ENCODE measurements at places on chromosomes 5 and 9. TPM values are rescaled to one million over a fixed set of nuclear protein-coding genes. Genes with fewer than 3 reads are reported as not detected.

The NUTM2F gene
- total RNA-seq: not detected

DNA sequence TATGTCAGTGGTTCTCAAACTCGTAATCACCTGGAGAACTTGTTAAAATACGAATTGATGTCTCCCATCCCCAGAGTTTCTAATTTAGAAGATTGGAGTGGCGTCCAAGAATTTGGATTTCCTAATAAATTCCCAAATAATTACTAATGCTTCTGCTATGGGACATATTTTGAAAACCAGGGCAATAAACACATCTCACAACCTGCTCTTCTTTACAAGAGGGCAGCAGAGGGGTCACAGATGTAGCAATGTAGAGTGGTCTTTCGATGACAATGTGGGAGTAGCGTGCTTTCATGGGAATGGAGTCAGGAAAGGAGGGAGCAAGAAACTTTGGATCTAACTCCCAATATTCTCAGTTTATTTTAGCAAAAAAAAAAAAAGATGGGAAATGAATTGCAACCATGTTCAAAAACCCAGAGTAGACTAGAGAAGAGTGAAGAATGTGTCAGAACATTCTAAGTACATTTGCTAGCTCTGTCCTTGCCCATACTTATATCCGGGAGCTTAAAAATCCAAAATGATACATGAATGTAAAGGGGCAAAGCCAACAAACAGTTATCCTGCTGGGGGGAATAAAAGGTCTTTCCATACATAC is 33.8 kb upstream of the ALDH1A1 start:
- DNase-seq: no peak

The CCL19 gene
- total RNA-seq: 2.1 TPM

DNA sequence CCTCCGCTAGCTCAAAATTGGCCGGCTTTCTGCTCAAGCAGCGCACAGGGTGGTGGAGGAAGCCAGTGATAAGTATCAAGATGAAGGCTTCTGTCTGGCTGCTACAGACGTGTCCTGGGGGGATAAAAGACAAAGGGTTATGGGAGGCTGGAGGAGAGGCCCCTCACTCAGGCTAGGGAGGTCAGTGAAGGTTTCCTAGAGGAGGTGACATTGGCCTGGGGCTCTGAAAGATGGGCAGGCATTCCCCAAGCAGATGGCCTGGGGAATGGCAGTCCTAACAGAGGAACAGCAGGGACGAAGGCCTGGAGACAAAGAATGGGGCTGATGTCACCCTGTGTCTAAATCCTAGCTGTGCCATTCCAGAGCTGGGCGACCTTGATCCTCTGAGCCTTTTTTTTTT is 32.3 kb downstream of the OLFML2A start:
- no peak for DNase-seq

GRCh38 chr5:66477596-66477995 is 118.6 kb upstream of the MAST4 start:
- DNase-seq: no peak

GRCh38 chr5:157956271-157956885 is 97.4 kb upstream of the CLINT1 start:
- no peak for DNase-seq

GRCh38 chr5:92371889-92372235 is 988.7 kb upstream of the ARRDC3 start:
- DNase-seq: no peak

The SPATA31C1 gene
- total RNA-seq: 0.16 TPM

DNA sequence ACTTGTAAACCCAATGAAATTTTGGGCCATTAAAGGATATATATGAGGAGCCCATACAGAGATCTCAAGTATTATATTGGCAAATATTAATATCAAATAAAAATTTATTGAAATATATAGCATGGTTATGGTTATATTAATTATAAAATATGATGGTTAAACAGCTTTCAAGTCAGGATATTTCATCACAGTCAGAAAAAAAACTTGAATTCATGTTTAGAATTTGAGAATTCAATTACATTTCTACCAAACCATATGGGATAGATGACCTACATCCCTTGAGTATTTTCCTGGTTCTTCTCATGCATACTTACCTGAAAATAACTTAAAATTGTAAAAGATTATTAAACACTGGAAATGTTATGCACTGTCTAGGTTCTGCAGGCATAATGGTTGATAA is 956.1 kb upstream of the EDIL3 start:
- no peak for DNase-seq

GRCh38 chr5:18236386-18236785 is 602.1 kb downstream of the TAF11L14 start:
- no peak for DNase-seq

The NLN gene
- 16.0 TPM for total RNA-seq

GRCh38 chr9:18056993-18057369 is 417.0 kb upstream of the ADAMTSL1 start:
- DNase-seq: no peak

GRCh38 chr5:172523146-172523745 is 68.9 kb upstream of the SH3PXD2B start:
- DNase-seq: no peak

The CTNND2 gene
- 1.4 TPM for total RNA-seq

DNA sequence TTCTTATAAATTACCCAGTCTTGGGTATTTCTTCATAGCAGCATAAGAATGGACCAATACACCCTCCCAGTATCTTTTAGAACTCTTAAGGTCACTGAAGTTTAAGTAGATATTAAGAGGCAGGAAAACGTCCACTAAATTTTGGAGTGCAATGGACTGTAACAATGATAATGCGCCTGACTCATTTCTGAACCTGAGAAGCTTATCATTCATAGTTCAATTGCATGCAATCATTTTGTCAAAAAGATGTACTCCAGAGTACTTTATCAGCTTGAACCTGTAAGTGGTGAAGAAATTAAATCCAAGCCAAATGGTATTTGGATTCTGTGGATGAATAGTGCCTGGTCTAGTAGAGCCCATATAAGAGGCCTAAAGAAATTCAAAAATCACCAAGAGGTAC is 196.5 kb upstream of the CDH9 start:
- no peak for DNase-seq

DNA sequence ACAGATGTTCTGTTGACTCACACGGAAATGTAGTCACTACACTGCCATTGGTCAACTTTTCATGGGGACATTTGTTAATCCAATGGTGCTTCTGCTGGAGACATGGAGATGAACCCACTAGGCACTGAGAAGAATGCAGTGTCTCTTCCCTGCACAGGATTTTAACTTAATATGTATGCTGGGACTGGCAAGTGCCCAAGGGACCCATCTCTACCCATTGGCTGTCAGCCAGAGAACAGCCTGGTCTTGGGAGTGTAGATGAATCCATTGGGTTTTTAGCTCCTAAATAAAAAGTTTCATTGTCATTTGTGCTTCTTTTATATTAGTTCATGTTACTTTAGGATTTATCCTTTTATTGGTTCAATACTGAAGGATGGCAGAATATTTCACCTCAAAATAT is 195.8 kb upstream of the CDH6 start:
- no peak for DNase-seq

DNA sequence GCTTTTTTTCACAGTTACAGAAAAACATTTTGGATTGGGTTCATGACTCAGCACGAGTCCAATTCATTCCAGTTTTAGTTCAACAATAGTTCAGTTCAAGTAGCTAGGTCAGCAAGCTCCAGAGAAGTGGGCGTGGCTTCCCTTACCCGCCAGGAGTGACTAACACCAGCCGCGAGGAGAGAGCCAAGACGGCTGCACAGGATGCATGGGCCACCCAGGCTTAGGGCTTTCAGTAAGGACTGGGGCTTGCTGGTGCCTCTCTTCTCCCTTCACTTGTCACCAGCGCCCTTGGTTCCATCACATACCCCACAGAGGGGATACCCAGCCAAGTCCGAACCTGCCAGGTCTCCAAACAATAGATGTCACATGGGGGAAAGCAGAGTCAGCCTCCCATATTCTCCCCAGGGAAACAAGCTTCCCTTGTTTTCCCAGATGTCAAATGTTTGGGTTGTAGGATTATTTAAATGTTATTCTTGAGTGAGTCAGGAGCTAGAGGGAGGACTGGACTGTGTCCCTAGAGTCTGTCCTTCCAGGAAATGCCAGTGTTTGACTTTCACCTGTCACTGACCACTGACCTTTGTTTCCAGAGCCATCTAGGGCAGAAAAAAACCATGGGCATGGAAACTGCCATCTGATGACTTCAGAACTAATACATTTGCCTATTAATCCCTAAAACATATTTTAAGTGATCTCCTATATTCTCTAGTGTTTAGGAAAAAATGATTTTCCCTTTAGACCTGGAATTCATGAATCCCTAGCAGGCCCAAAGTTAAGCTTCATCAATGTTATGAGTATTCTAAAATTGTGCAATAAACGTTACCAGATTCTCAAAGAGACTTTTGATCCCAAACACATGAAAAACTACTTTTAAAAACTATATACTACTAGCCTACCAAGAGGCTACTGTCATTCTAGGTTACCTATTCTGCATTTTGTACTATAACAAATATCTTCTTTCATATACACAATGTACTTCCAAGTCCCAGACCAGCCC is 51.9 kb downstream of the NIPAL4 start:
- DNase-seq: peak; percentile 26

DNA sequence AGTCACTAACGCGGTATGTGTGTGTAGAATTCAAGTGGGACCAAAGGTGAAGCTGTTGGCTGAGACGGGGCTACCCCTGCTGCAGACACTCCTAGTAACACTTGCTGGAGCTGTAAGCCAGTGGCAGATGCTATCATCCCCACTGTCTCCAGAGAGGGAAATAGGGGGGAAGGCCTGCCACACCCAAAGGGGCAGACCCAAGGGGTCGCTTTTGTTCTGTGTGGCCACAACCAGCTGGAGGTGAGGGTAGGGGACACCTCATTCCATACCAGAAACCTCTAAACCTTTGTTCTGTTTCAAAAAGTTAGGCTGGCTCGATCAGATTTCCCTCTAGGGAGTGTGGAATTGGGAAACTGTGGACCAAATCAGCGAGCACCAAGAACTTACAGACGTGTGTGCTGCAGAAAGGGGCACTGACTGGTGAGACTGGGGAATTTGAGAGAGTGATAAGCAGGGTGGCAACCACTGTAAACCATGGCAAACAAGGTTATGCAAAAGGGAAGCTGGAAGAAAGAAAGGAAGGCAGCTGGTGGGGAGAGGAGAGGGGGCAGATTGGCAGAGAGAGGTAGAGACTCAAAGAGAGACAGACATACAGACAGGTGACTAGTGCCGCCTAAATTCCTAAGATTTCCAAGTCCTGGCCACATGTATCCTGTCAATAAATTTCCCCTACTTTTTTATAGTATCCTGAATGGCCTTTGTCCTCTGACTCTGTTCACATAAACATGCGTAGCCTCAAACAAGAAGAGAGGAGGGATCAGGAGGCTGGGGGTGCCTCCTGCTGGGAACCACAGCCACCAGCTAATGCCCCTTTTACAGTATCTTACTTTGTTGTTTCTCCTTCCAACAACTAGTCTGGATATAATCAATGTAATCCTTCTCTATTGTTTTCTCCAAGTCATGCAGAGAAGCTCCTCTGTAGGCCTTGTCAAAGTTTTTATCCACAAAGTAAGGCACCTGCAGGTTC is 15.6 kb upstream of the SPATA24 start:
- DNase-seq: no peak

The IL9 gene
- not detected for total RNA-seq

DNA sequence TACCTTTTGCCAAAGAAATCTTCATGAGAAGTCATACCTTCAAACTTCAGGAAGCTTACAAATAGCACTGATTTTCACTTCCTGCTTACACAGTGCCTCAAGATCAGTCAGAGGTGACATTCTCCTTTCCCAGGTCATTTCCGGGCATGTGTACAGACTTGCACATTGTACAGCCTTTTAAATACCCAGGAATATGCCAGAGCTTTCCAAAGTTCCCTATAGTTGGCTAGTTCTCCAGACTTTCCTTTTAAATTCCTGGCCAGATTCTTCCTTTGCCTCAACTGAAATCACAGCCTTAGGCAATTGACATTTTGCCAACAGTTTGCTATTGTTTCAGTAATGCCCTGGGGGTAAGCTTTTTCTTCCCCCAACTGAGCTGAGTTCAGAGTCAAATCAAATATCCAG is 47.2 kb downstream of the RFX3 start:
- no peak for DNase-seq

The SH3PXD2B gene
- total RNA-seq: 24.3 TPM

GRCh38 chr5:180484813-180485212 is 9.4 kb upstream of the CNOT6 start:
- DNase-seq: no peak

GRCh38 chr9:105026451-105026850 is 98.5 kb upstream of the ABCA1 start:
- no peak for DNase-seq

The ZFP62 gene
- total RNA-seq: 32.6 TPM

The FOXI1 gene
- not detected for total RNA-seq

The PRDM9 gene
- not detected for total RNA-seq

GRCh38 chr5:74103131-74104023 is 477.4 kb downstream of the ARHGEF28 start:
- DNase-seq: no peak

GRCh38 chr9:78006734-78007133 is 24.9 kb downstream of the GNAQ start:
- DNase-seq: no peak

- no peak for DNase-seq
Observed at GRCh38 chr9:92947268-92948037, at the start of gene FGD3. TSS of gene FGD3 (plus strand) at chr9:92947523. CDS start at chr9:92976257, 28,734 bp downstream.

DNA sequence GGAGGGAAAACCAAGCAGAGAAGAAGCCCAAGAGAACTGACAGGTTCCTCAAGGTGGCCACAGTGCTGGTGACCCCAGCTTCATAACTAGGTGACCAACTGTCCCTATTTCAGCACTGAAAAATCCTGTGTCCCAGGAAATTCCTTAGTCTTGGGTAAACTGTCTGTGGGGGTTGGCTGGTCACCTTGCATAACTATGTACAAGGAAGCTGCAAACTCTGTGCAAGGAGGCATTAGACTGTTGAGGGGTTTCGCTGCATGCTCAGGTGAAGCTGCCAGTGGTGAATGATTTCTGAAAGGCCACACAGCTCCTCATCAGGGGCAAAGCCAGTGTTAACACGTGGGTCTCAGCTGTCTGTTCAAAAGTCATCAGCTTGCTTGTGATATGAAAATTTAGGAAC is 36.9 kb downstream of the PCSK5 start:
- no peak for DNase-seq

DNA sequence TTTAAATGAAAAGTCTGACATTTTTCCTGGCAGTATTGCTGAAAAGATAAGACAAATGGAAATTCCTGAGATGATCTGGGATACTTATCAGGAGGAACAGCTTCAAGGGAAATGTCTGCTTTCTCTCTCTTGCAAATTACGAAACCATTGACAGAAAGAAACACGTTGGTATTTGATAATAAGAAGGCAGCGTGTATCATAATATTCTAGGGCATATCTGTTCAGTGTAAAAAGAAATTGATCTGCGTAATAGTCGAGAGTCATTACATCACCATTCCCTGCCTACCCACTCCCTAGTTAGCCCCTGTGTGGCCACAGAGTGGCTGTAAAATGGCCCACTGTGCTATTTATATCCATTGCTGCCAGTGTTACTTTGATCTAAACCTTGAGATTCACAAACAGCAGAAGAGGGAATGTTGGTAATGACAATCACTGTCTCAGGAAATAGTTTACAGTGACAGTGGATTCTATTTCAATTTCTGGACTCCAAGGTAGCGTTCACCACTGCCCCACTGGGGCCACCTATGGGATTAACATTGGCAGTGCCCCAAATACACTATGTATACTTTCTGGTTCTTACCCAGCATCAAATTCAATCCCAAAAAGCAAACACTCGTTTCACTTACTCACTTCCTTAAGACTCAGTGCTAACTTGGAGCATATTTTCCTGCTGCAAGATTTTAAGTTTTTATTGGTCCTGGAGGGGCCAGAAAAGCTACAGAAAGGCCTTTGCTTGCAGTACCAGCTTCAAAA is 133.4 kb upstream of the GAS1 start:
- DNase-seq: no peak
